ENCODE measurements at places on chromosomes 4 and X.

GRCh38 chrX:17521871-17522693 is 147.1 kb downstream of the NHS start:
- DNase-seq, result no peak
- peaks cover 5% of the 10 kb centered on the region for H3K4me1 ChIP-seq
- H3K27ac ChIP-seq, result no peak overlapping the region
- H3K27me3 ChIP-seq, result no peaks in the 10 kb centered on the region

DNA sequence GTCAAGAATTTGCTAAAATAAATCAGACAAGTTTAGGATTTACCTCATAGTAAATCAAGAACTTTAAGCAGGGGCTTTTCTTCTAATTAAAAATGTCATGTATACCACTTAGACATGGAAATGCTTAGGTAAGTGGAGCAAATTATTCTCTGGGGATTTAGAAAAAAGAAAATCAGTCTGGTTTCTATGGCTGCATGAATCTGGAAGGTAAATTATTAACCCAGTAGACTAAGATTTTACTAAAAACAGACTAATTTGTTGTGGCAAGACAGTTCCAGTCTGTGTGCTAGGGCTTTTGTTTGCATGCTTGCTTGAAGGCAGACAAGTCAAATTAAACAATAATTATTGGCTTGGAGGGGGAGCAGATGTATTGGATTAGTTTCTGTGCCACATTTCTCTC is 140.6 kb downstream of the TBL1X start:
- no peak overlapping the region for H3K4me3 ChIP-seq
- peaks cover 2% of the 10 kb centered on the region for H3K4me1 ChIP-seq
- no peak for DNase-seq
- no peak overlapping the region for H3K27ac ChIP-seq
- no peaks in the 10 kb centered on the region for H3K27me3 ChIP-seq

DNA sequence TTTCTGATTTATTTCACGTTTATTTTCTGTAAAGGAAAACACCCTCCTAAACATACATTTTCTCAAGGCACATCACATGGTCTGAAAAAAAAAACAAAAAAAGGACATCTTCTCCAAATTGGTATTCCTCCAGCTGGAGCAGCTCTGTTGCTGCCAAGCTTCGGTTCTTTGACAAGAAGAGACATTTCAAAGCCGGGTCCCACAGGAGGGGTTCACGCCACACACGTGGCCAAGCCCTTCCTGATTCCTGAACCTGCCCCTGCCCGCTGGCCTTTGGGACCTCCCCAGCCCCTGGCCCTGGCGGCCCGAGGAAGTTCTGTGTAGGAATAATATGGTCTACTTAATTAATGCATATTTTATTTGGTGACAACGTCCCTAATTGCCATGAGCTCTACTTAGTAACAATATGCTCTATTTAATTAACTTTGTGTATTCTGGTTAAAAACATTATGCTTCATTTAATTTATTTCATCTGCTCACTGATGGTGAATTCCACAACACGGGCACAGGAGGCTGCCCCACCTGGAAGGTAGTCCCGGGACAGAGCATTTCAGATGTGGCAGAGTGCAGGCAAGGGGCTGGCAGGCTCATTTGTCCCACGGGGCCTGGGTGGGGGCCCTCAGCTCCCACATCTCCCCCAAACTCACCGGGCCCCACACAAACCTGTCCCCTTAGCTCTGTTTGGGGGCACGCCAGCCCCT is 5.4 kb upstream of the RGS12 start:
- H3K27ac ChIP-seq, result no peak overlapping the region
- H3K4me1 ChIP-seq, result peaks cover 5% of the 10 kb centered on the region
- no peaks in the 10 kb centered on the region for H3K36me3 ChIP-seq
- no peak for DNase-seq

DNA sequence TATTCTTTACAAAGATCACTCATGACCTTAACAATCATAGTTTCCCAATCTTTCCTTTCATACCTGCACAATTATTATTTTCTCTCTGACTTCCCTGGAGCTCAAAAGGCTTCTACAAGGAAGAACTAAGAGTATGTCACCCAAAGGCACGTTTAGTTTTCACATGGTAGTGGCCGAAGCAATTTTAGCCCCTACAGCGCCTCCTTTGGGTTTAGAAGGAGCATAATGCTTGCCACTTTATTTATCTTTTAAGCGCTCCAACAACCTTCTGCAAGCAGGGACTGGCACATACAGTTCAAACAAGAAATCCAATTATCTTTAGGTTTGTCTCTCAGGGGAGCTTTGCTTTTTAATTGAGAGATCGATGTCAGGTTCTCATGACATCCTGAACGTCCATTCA is 42.0 kb upstream of the IGSF1 start:
- no peak for DNase-seq
- H3K4me1 ChIP-seq, result no peaks in the 10 kb centered on the region
- H3K27ac ChIP-seq, result no peak overlapping the region
- H3K4me3 ChIP-seq, result no peak overlapping the region
- H3K27me3 ChIP-seq, result no peaks in the 10 kb centered on the region

DNA sequence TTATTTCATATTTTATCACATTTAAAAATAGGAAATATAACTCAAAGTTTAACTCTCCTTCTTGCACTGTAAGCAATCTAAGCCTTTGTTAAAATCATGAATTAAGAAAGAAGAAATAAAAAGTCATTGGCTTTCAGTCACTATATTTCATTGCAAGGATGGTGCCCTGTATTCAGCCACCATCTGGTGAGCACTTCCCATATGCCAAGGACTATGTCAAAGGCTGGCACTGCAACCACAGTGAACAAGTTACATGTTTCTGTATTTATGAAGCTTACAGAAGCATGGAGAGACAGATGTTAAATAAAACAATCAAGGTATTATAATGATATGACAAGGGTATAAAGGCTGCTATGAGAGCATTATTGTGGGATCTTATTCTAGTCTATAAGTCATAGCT is 68.6 kb downstream of the PRKG2 start:
- no peak for DNase-seq
- no peak overlapping the region for H3K27ac ChIP-seq
- H3K27me3 ChIP-seq, result no peaks in the 10 kb centered on the region
- no peak overlapping the region for H3K4me3 ChIP-seq
- H3K4me1 ChIP-seq, result no peaks in the 10 kb centered on the region

- no peaks in the 10 kb centered on the region for H3K4me1 ChIP-seq
- no peak overlapping the region for H3K4me3 ChIP-seq
- H3K27ac ChIP-seq, result no peak overlapping the region
- no peaks in the 10 kb centered on the region for H3K36me3 ChIP-seq
These were observed 171.8 kb upstream of the FGF16 start for GRCh38 chrX:77275392-77275791.

DNA sequence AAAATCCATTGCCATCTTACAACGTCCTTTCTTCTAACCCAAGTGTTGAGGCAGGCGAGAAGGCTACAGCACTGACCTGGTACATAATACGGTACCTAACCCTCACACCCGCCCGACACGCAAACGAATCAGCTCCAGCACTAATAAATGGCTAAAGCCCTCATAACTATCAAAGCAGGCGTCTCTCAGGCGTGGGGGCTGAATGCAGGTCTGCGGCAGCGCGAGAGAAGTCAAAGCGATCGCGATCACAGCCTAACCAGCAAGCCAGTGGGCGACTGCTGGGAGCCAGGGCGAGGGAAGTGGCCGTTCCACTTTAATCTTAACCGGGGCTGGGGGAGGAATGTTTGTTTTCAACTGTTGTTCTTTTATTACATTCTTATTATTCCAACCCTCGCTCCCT is 1.5 kb downstream of the CDX4 start:
- no peak overlapping the region for H3K4me3 ChIP-seq
- no peak for DNase-seq
- H3K27me3 ChIP-seq, result no peaks in the 10 kb centered on the region
- no peaks in the 10 kb centered on the region for H3K4me1 ChIP-seq
- no peaks in the 10 kb centered on the region for H3K36me3 ChIP-seq

GRCh38 chr4:169070895-169071218 is 60.8 kb upstream of the CBR4 start:
- H3K27ac ChIP-seq, result no peak overlapping the region
- DNase-seq, result no peak
- H3K36me3 ChIP-seq, result no peaks in the 10 kb centered on the region
- no peak overlapping the region for H3K4me3 ChIP-seq

All from ovary (tissue), 10 donors.